ENCODE measurements at places on chromosomes 5 and 9.

DNA sequence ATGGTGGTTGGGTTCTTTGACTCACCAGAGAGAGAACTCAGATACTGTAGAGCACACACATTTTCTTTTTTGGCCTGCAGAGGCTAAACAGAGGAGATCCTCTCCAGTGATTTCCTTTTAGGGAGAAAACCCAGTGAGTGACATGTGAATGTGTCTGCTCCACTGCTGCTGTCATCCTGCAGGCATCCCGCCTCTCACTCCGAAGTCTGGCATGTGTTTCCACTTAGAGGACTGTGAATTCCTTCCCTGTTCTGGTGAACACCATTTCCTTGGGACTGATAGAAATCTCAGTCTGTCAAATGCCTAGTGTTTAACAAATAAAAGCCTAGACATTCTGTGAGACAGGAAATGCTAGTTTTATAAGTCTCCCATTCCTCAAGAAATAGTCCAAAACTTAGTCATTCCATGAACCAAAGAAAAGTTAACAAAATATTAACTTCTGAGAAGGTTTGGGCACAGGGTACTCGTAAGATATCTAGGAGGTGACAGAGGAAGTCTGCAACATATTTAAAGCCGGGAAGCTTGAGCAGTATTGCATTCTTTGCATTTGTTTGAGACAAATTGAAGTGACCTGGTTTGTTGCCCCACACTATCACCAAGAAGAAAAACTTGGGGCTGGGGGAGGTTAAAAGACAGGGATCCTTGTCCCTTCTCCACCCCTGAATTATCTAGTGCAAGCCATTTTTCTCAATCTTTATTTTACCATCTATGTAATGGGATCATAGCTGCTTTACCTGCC is 74.9 kb upstream of the NIPAL4 start:
- H3K27ac ChIP-seq = peak overlapping the region; percentile 88
- H3K4me3 ChIP-seq = no peak overlapping the region
- no peaks in the 10 kb centered on the region for H3K27me3 ChIP-seq

DNA sequence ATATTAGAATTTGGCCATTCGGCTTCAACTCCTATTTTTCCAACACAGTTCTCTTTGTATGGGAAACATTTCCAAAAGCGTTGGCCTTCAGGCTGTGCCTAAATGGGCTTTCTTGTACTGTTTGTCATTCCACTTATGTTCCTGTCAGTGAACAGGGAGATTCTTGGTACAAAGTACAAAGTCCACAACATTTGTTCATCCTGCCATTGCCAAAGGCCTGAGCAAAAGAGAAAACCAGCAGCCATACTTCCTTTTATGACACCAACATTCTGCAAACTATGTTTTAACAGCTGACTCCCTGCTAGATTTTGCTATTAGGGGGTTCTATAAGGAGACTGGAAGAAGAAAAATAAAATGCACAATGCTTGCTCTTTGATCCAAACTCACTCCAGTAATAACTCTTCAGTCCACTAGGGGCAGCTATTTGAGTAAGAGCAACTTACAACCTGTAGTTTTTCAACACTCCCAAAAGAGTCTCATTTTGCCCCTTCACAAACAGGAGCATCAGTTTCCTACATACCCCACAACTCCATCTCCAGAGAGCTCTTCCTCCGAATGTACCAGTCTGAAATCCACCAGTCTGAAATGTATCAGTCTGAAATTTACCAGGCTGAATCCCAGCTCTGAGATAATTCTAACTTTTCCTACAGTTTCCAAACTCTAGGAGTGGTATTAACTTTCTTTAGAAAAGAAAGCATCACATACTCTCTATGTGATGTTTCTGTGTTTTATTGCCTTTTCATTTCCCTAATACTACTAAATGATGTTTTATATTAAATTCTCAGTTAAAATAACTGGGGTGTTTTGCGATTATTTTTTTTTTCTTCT is 693.8 kb downstream of the DNAH5 start:
- no peak overlapping the region for H3K27ac ChIP-seq
- H3K4me3 ChIP-seq = no peak overlapping the region
- no peaks in the 10 kb centered on the region for H3K36me3 ChIP-seq
- no peaks in the 10 kb centered on the region for H3K27me3 ChIP-seq

GRCh38 chr5:172877466-172878260 is 43.6 kb downstream of the ERGIC1 start:
- DNase-seq = no peak
- no peaks in the 10 kb centered on the region for H3K27me3 ChIP-seq

DNA sequence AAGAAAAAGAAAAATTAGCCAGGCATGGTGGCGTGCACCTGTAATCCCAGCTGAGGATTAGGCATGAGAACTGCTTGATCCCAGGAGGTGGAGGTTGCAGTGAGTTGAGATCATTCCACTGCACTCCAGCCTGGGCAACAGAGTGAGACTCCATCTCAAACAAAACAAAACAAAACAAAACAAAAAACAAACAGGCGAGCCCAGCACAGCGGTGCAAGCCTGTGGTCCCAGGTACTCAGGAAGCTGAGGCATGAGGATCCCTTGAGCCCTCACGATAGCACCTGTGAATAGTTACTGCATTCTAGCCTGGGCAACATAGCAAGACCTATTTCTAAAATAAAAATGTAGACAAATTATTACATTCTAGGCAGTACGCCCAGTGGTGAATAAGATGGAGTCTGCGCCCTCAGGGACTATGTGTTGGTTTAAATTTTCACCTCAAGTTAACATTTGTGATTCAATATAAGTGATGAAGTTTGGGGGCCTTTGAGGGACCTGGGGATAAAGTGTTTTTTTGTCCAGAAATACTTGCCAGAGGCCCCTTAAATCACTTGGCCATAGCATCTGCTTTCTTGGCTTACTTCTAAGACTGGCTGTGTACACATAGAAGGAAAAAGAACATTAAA is 3.4 kb upstream of the GAPVD1 start:
- H3K4me1 ChIP-seq = peaks cover 12% of the 10 kb centered on the region
- no peak overlapping the region for H3K27ac ChIP-seq
- H3K27me3 ChIP-seq = no peaks in the 10 kb centered on the region

DNA sequence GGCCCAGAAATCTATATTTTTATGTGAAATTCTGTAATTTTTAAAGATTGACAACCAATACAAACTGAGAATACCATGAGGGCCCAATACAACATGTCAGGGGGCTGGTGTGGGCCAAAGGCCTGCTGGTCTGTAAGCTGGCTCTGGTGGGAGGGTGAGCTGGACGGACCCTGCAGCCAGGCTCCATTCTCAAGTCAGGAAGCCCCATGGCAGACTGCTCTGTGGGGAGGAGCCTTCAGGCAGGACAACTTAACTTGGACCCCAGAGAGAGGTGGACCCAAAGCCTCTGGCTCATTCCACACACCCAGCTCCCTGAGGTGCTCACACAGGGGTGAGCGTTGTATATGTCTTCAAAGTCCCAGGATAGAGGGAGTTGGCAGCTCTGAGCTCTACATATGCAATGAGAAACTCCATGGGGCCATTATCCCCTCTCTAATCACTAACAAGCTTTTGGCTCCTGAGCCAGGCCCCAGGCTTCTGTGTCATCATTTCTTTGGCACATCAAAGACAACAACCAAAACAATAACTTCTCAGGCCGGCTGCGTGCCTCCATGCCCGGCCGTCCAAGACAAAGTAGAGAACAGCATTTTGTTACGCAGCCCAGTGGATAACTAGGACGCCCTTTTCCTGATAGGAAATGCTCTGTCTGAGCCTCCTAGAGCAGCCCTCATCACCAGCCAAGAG is 6.4 kb downstream of the SEPTIN8 start:
- H3K27ac ChIP-seq = peak overlapping the region; percentile 38
- no peaks in the 10 kb centered on the region for H3K27me3 ChIP-seq
- DNase-seq = peak; percentile 62
- H3K4me3 ChIP-seq = no peak overlapping the region
- peaks cover 46% of the 10 kb centered on the region for H3K4me1 ChIP-seq

Measured in sigmoid colon (tissue), 7 donors.